ENCODE measurements at places on chromosomes 7 and 10.

DNA sequence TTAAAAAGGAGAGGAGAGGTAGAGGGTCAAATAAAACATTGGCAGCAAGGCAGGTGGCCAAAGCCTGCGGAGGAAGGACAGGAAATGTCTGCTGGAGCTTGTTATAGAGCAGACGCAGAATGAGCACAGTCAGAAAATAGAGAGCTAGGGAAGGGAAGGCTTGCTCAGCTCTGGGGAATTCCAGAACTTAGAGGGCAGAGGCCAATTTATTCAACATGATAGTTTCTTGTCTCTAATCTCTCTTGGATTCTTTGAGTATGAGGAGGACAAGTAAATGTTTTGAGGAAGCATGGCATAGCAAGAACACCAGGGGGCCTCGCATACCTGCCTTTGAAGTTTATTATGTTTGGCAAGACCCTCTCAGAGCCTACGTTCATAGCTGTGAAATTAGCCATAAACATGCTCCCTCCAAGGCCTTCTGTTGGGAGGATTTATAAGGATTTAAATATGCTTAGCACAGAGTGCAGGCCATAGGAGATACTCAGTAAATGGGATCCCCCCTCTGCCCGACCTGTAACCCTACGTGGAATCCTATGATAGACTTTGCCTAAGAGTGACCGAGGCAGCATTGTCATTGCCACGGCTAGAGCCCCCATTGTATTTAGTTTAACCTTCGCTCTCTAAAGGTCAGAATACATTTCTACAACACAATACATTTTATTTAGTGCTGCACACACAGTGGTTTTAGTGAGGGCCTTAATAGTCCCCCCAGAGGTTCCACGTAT, 293.9 kb downstream of the CCDC3 start:
- DNase-seq, result no peak

GRCh38 chr7:150811-151221, 41.6 kb upstream of the FAM20C start:
- no peak for DNase-seq

GRCh38 chr10:76711222-76711997, 926.2 kb downstream of the KCNMA1 start:
- no peak for DNase-seq

DNA sequence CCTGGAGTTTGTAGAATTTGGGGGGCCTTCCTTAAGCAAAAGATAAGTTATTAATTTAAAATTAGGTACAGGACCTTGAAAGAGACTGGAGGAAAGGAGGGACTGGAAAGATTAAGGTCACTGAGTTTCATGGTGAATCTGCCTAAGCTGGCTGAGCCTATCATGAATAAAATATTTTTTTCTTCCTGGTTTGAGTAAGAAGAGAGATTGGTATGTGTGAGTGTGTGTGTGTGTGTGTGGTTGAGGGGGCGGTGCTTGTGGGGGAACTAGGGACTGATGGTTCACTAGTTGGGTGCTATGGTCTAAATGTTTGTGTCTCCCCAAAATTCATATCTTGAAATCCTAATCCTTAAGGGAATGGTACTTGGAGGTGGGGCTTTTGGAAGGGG, 142.5 kb upstream of the PRKCQ start:
- no peak for DNase-seq

GRCh38 chr7:52473756-52474155, 561.7 kb upstream of the POM121L12 start:
- no peak for DNase-seq

DNA sequence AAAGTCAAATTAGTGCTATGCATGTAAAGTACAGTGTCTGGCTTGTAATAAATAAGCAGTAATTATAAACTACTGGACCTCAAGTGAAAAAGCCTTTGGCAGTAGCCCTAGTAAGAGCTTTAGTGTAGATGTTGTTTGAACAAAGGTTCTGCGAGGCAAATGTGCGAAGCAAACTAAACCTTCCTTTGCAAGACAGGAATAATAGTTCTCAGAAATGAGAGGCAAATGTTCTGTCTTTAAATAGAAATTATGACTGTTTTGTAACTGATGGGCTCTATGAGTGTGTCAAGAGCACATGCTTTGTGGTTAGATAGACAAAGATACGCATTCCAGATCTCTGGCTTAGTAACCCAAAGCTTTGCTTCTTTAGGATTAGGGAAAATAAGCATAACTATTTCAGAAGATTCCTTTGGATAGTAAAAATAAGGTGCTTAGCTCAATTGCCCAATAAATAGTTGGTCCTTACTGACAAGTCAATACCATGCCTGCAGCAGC, 169.2 kb upstream of the CDC14C start:
- DNase-seq, result no peak

GRCh38 chr10:38118072-38118807, 24.1 kb downstream of the ZNF37A start:
- DNase-seq, result no peak

- DNase-seq, result no peak
These were observed 205.2 kb downstream of the TMEM26 start for GRCh38 chr10:61248013-61248412.

GRCh38 chr7:137006293-137006692, 137.8 kb downstream of the CHRM2 start:
- DNase-seq, result no peak

- peak; percentile 15 for DNase-seq
These were observed 90.1 kb upstream of the PIK3CG start for GRCh38 chr7:106774768-106775551.

GRCh38 chr10:69004821-69005220, 16.2 kb downstream of the KIFBP start:
- DNase-seq, result no peak

DNA sequence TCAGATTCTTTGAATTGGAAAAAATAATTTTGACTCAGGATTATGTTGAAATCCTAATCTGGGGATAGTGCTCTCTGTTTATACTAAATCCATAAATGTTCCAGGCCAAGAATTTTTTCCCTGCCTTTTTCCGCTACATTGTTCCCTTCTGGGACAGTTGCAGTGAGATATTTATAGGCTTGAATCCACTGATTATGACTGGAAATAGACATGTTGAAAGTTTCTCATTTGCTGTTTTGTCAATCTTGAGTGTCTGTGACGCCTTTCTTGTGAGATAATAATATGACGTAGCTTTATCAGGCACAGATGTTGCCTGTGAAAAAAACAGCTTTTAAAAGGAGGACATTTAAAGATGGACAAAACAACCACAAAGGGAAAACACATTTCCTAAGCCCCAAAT, 155.9 kb downstream of the ARID5B start:
- no peak for DNase-seq

DNA sequence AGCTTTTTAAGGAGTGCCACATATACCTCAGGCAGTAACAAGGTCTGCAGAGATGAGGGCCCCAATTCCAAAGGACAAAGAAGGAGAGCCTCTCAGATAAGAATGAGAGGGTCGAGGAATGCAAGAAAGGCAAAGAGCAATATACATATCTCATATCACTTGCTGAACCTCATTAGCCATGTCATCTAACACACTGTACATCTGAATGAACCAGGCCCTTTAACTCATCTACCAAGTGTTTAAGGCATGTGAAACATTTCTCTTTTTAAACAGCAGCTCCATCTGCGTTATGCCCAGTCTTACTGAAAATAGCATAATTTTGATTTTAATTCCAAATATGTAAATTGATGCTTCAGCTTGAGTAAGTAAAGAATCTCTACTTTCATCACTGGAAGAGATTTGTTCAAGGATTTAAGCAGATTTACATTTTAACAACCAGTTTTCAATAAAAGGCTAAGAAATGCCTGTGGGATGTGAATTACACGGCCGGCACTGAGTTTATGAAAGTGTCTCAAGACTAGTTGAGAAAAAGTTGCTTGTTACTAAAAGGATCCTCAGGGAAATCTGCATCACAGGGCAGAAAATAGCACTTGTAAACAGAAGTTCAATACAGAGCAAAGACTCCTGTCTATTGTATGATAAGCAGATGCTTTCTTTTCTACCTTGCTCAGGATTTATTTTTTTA, 123.8 kb upstream of the SLC26A5 start:
- DNase-seq, result no peak

- DNase-seq, result no peak
These were observed 124.6 kb downstream of the IMMP2L start for GRCh38 chr7:111437736-111438135.

DNA sequence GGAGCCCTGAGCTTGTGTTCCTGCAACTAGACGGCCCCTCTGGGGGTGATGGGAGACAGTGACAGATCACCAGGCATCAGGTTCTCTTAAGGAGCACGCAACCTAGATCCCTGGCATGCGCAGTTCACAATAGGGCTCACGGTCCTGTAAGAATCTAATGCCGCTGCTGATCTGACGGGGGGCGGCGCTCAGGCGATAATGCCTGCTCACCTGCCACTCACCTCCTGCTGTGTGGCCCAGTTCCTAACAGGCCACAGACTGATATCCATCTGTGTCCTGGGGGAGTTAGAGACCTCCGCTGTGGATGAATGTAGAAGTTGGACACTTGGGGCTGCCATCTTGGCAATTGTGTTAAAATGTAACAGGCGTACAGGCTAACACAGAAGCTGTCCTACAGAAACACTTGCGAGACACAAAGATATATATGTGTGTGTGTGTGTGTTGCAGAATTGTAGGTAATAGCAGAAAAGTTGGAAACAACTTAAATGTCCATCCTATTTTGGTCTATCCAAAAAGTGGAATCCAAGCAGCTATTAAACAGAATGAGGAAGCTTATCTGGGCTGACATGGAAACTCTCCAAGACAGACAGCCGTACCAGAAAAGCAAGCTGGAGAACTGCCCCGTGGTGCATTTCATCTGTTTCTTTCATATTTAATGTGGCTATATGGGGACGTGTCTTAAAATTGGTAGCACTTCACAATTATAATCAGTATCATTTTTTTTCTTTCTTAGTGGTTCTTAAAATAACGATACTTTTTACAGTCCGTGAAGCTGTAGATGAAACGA, 82.8 kb downstream of the MKI67 start:
- no peak for DNase-seq

DNA sequence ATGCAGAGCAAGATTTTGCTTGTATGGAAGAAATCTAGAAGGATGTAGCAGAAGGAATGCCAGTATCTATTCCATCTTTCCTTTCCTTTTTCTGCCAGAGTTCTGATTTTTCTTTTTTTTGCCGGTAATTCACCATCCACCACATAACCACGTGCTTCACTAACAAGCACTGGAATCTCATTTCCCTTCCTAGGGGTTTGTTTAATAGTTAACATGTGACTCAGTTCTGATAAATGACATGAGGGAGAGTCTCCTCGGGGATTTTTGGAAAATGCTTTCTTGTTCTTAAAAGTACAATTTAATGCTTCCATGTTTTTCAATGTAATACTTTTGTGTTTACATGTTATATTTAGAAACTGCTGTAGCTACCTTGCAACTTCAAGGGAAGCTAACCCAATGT, 590.2 kb downstream of the SH2D4B start:
- DNase-seq, result no peak

DNA sequence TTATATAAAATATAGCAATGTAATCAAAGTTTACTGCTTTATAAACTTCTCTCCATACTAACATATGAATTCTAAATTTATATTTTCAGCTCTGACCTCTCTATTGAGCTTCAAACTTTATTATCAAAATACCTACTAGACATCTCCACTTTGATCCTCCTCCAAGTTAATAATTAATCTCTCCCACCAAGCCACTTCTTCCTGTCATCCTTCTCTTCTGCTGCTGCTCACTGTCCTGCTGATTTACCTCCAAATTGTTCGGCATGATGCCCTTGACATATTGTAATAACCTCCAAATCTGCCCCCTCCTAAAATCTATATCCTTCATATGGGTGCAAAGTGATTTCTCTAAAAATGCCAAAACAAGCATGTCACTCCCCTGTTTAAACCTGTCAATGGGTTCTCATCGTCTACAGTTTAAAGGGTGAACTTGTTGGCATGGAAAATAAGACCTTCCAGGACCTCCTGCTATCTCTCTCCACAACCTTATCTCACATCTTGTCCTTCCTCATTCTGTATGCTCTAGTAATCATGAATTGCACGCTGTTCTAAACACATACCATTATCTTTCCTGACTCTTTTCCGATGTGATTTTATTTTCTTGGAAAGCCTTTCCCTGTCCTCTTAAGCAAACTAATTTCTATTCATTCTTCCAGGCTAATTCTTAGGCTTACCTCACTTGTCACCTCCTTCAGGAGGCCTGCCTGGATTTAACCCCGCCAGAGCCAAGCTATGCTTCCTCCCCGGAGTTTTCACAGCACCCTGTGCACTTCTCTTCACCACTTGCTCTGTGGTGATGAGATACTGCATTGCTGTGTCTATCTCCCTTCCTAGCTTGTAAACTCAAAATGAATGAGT, 52.1 kb upstream of the STK17A start:
- no peak for DNase-seq

- DNase-seq, result peak; percentile 3
These were observed 110.8 kb downstream of the PDGFA start for GRCh38 chr7:408751-409311.

DNA sequence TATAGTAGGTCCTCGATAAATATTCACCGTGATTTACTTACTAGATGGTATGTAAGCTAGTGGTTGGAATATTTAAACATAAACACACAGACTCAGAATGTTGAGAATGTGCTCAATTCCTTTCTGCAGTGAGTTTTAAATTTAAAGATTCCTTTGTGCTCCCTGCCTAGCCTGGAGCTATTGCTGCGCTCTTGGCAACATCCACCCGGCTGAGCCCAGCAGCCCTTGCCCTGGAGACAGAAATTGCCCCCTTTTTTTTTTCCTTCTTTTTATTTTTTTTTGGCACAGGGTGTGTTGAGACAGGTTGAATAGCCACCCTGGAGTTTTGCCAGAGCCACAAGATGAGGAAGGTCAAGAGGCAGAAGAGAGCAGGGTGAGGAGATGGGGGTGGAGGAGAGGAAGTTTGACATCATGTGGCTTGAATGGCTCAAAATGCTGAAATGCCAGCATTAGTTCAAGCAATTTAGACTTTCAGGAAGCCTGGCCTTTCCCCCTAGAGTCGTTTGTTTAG, 180.8 kb downstream of the PRKCQ start:
- no peak for DNase-seq

DNA sequence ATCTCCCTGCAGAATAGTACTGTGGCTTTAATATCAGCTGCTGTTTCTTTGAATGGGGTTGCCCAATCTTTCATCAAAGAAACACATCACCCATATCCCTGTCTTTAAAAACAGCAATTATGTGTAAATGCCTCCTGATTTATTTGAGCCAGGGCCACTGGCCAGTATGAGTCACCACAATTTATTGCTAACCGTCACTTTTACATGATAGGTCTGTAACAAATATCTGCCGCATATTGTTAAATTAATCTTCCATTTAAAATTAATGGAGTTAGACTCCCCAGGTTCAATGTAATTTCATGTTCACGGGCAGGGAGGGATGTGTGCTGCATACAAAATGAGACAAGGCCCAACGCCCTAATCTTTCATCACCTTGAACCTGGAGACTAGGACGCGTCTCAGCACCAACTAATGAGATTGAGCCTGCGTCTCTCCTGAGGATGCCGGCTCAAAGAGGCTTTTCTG, 673.4 kb downstream of the AUTS2 start:
- DNase-seq, result no peak

GRCh38 chr10:35011771-35012191, 78.4 kb downstream of the CUL2 start:
- no peak for DNase-seq

GRCh38 chr10:111338035-111338434, 261.2 kb downstream of the ADRA2A start:
- no peak for DNase-seq

- no peak for DNase-seq
These were observed 1.9 kb downstream of the VWDE start for GRCh38 chr7:12401538-12402364.

GRCh38 chr7:143490717-143491306, 13.1 kb downstream of the TAS2R41 start:
- no peak for DNase-seq

Measured in activated T-cell treated with anti-CD3 and anti-CD28 coated beads, Interleukin-2, amount 50 U/mL, for 4 hours (primary cell).